ENCODE measurements at places on chromosomes 2 and 18. TPM values are rescaled to one million over a fixed set of nuclear protein-coding genes. Genes with fewer than 3 reads are reported as not detected.
A peak's percentile ranks its signal among the peaks of the same experiment; 100 is the strongest.

SETBP1 gene
- 19.5 TPM for polyA plus RNA-seq

AGBL5 gene
- polyA plus RNA-seq, result 18.8 TPM

DNA sequence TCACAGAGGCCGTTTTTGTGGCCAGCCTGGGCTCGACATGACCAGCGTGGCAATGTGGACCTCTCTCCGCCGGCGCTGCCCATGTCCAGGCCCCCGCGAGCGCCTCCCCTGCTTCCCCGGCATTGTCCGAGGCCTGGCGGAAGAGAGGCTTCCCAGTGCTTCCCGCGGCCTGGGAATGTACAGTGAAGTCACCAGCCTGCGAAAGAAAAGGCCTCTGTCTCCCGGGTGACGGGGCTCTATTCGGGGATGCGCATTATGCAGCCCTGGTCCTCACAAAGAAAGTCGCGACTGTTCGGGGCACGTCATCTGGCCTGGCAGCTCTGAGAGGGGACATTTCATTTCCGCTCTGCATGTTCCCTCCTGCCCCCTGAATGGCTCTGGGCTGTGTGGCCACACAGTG is 109.2 kb upstream of the AGAP1 start:
- DNase-seq, result no peak

DNA sequence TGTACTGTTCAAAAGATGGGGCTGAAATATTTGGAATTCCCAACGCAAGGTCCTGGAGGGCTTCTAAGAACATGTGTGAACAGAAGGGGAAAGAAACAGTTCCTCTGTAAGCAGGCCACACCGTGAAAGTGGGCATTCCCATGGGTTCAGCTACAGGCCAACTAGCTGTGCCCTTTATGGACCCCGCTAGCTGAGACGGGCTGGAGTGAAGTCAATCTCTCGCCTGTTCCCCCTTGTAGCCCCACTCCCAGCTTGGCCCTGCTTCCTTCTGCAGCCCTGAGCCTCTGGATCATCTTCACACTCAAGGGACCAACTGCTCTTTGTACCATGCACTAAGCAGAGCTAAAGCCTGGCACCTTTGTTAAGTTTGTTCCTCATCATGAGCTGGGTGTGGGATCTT is 55.4 kb downstream of the POLR1A start:
- no peak for DNase-seq

- DNase-seq, result no peak
Measured at GRCh38 chr2:60533101-60534051, 20.1 kb downstream of the BCL11A start.

CGREF1 gene
- polyA plus RNA-seq, result 0.75 TPM

- DNase-seq, result no peak
Measured at GRCh38 chr18:47036298-47036874, 965 bp upstream of the ELOA2 start.

SOWAHC gene
- 6.5 TPM for polyA plus RNA-seq

DNA sequence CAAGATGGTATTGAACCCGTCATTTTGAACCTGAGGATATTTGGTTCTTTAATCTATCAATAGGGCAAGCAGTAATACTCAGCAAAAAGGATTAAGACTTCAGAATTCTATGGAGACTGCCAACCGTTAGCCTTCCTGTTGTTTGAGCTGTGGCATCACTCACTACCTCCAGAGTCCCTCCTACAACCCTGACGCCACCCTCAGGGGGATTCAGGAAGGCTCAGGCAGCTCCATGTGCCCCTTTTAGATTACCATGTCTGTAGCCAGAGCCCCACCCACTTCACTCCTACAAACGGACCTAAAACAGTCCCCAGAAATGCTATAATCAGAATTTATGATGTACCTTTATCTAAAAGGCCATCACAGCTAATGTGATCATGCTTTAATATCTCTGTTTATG is 172.9 kb downstream of the EPHA4 start:
- no peak for DNase-seq

DCC gene
- 0.14 TPM for polyA plus RNA-seq

C2orf76 gene
- polyA plus RNA-seq, result 8.1 TPM

- no peak for DNase-seq
Measured at GRCh38 chr2:19819097-19820065, 82.4 kb downstream of the TTC32 start.

INO80B gene
- 23.7 TPM for polyA plus RNA-seq

DPP10 gene
- polyA plus RNA-seq, result 0.15 TPM

CABYR gene
- 2.7 TPM for polyA plus RNA-seq

DNA sequence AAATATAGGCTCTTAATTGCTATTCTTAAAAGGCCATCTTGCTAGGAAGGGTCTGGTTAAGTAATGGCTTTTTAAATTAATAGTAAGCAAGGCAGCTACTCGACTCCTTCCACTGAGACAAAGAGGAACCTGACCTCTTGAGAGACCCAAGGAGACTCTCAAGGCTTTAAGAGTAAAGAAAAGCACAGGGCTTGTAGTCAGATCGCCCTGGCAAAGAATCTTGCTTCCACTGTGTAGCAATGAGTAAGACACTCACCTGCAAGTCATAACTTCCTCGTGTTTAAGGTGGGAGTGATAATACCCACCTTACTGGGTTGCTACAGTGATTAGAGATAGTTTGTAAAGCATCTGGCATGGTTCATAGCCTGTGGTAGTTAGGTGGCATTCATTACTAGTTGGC is 274.5 kb downstream of the TSN start:
- DNase-seq, result no peak

ALPG gene
- polyA plus RNA-seq, result not detected

- DNase-seq, result no peak
Measured at GRCh38 chr2:12661489-12661888, 55.2 kb upstream of the TRIB2 start.

- no peak for DNase-seq
Measured at GRCh38 chr2:13334545-13334944, 617.8 kb downstream of the TRIB2 start.

GRCh38 chr2:212360068-212360460 is 178.5 kb downstream of the ERBB4 start:
- DNase-seq, result no peak

- DNase-seq, result no peak
Measured at GRCh38 chr18:49151482-49151881, 200.7 kb upstream of the SMAD7 start.

DNA sequence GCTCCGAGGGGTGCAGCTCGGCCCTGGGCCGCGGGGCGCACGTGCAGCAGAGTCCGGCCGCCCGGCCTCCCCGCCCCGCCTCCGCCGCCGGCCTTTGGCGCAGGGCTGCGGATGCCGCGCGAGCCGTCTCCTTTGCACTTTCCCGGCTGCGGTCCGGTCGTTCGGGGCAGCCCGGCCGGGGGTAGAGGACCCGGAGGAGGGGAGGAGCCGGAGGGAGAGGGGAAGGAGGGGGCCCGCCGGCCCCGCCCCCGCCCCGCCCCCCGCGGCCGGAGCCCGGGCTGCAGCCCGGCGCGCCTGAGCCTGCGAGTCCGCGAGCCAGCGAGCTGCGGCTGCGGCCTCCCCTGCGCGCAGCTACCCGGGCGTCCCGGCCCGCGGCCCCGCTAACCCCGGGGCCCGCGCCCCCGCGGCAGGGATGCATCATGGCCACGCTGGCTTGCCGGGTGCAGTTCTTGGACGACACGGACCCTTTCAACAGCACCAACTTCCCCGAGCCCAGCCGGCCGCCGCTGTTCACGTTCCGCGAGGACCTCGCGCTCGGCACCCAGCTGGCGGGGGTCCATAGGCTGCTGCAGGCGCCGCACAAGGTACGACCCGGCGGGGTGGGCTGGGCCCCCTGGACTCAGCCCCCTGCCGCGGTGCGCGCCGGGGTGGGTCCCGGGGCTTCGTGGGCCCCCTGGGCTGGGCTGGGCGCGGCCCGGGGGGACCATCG is at the start of gene FHOD3:
Gene FHOD3 (plus strand): TSS at position 297 of the 709 bp plus-strand sequence. CDS start 123 bp downstream, at position 420.
- DNase-seq, result peak; percentile 32

GRCh38 chr2:161077367-161078210 is 82.6 kb upstream of the TANK start:
- peak; percentile 52 for DNase-seq

GRCh38 chr2:232942831-232943230 is 70.2 kb downstream of the NGEF start:
- no peak for DNase-seq

- DNase-seq, result no peak
Measured at GRCh38 chr2:72141881-72142451, 5.7 kb downstream of the CYP26B1 start.

- peak; percentile 88 for DNase-seq
Measured at GRCh38 chr2:238847841-238848690, at the start of gene TWIST2. Gene TWIST2, plus strand, starts transcription at chr2:238848085. Its CDS starts 131 bp downstream, at chr2:238848216.

- DNase-seq, result no peak
Measured at GRCh38 chr2:45404807-45405297, 206.2 kb downstream of the SRBD1 start.

GLI2 gene
- polyA plus RNA-seq, result 10.8 TPM

- no peak for DNase-seq
Measured at GRCh38 chr2:174669336-174669735, 71.7 kb upstream of the WIPF1 start.

DNA sequence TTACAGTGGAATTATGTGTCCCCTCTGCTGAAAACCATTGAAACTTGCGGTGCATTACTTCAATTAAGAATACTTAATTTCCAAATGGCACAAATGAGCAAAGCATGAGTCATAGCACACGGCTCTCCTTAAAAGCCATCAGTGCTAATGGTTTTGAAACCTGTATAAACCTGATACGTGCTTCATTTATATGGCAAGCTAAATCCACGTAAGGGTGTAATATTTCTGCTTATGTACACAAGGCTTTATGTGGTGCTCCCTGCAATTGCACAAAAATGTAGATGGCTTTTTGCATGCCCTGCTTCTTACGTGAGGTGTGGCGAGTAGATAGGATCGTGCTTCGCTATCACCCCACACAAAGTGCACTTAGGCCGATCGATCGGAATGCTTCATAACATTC is 840.9 kb downstream of the GALR1 start:
- DNase-seq, result no peak

DSG2 gene
- polyA plus RNA-seq, result 3.8 TPM

DNA sequence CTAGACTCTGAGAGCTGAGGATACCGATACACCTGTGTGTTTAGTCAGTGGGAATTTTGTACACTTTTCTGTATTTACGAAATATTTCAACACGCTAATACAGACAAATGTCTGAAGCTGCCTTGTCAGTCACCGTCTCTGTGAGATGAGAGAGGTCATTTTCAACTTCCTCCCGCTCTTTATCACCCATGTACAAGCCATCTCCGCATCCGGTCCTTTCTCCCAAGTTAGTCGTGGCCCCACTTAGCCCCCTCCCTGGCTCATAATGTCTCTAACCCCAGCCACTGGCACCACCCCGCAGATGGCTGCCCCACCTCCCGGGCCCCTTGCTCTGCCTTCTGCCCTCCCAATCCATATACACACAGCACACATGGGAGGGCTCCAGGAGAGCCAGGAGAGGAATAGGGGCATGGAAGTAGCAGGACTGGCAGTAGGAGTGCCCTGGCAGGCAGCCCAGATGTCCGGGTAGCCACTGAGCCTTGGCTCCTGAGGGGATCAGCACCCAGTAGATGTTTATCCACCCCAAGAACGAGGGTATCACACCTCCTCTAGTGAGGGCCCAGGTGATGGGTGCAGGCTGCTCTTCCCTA is 2.0 kb upstream of the RUFY4 start:
- DNase-seq, result no peak

GRCh38 chr2:216082117-216082711 is 495 bp downstream of the TMEM169 start:
- DNase-seq, result no peak

- DNase-seq, result no peak
Measured at GRCh38 chr18:9249254-9249653, 85.3 kb upstream of the TWSG1 start.

DNA sequence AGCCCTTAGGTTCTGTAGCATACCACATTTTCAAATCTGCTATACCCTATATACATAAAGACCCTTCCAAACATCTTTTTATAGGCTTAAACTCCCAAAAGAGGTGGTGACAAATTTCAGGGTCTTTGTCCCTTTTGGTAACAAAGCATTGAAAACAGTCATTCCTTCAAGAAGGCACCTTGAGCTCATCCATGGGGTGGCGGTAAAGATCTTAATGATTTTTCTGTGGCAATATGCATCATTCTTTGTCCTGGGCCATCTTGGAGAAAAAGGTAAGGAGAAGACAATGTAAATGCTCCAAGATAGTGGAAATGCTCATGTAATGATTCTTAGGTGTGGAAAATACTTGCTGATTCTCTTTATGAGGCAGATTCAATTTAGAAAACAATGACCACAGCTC is 890.5 kb downstream of the CNTNAP5 start:
- DNase-seq, result no peak

DNA sequence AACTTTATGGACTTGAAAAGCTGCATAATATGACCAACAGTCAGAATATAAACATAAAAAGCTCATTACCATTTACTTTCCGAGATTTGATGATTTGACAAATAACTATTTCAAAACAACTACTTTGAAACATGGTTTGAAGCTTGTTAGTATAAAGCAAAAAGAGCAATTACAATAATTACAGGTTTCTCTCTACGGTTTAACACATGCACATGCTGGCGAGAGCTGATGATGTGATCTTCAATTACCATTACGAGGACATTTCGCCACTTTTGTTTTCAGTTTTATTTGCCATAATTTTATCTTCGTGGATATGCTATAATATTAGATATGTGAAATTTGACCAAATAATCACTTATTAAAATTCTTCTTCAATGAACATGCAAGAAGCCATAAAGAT is 270.1 kb downstream of the TCF4 start:
- DNase-seq, result no peak

SCYGR7 gene
- polyA plus RNA-seq, result not detected

GRCh38 chr2:238691596-238692491 is 156.0 kb upstream of the TWIST2 start:
- no peak for DNase-seq

- DNase-seq, result no peak
Measured at GRCh38 chr2:234076451-234076850, 25.9 kb downstream of the SPP2 start.

IL36A gene
- not detected for polyA plus RNA-seq

GRCh38 chr2:11753886-11754699 is 7.7 kb downstream of the LPIN1 start:
- no peak for DNase-seq

DTNA gene
- 94.7 TPM for polyA plus RNA-seq

GRCh38 chr18:12278215-12278671 is 24.1 kb downstream of the CIDEA start:
- no peak for DNase-seq

KLHL41 gene
- polyA plus RNA-seq, result 3,726 TPM

GRCh38 chr2:219278655-219279150 is 463 bp upstream of the DNAJB2 start:
- peak; percentile 16 for DNase-seq

- peak; percentile 12 for DNase-seq
Measured at GRCh38 chr2:166057370-166058164, 70.3 kb downstream of the SCN1A start.

DNA sequence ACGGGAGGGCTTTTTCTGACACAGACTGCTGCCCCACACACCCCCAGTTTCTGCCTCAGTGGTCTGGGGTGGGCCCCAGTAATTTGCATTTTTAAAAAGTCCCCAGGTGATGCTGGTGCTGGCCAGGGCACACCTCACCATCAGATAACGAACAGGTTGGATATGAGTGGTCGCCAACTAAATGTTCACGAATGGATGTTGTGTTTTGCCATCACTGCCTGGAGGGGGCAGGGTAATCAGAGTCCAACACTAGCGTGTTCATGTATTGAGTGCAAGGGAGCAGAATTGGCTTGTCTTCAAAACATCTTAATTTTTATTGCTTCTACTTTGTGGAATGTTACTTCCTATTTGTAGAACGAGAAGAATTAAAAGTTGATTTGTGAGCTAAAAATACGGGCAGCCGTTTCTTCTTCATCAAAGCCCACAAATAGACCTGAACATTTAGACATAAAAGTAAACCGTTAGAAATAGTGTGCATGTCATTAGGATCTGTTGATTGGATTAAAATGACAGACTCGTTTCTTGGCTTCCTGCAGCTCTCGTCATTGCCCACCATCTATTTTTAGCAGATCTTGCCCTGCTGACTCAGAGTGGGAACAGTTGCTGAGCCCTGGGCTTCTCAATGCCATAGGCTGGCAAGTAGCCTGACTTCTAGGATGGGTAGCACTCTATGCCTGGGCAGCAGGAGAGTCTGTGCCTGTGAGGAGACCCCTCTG is 45.2 kb downstream of the NCK2 start:
- DNase-seq, result no peak
